ENCODE measurements at places on chromosomes 12 and 14. TPM values are rescaled to one million over a fixed set of nuclear protein-coding genes. Genes with fewer than 3 reads are reported as not detected.

DNA sequence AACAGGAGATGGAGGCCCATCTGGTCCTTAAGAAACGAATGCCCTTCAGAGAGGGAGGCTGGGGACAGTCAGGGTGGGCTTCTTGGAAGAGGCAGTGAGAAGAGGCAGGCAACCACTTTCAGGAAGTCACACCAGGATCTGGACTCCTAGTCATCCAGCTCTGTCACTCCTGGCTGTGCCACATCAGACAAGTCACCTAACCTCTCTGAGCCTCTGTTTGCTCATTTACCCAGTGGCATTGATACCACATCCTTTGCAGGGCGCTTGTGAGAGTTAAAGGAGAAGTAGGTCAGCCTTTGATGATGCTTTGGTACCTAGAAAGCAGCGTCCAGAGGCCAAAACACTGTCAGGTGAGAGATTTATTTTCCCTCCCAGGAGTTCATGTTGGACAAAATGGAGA lies 11.1 kb downstream of the CCDC197 start:
- H3K36me3 ChIP-seq, result no peaks in the 10 kb centered on the region
- no peaks in the 10 kb centered on the region for H3K27me3 ChIP-seq
- no peak for DNase-seq

DNA sequence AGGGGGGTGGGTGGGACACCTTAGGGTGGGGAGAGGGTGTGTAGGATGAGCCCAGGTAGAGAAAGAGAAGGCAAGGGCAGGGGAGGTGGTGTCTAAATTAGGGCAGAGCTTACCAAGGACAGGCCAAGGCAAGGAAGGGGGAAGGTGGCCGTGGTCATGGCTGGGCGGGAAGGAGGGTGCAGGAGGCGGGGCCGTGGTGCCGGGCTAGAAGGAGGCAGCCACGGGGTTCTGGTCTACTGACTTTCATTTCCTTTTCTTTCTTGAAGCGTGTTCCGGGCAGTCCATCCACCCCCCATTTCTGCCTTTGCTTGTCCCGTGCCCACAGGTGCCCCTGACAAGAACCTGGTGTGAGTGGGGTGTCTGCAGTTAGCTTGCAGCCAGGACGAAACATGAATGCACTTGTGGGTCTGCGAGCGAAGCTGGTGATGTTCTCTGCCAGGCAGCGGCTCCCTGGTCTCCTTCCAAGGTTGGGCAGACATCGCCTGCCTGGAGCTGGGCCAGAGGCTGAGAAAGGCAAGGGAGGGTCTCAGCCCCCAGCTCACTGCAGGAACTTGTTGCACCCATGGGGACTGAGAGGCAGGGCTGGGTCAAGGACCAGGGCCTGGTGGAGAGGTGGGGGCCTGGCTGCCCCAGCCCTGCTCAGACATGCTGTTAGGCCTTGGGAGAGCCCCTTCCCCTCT lies 58.2 kb downstream of the KIF26A start:
- no peak overlapping the region for H3K4me3 ChIP-seq
- no peaks in the 10 kb centered on the region for H3K36me3 ChIP-seq
- H3K27ac ChIP-seq, result no peak overlapping the region

- no peak overlapping the region for H3K4me3 ChIP-seq
- no peak overlapping the region for H3K27ac ChIP-seq
- H3K27me3 ChIP-seq, result no peaks in the 10 kb centered on the region
- DNase-seq, result no peak
- H3K4me1 ChIP-seq, result no peaks in the 10 kb centered on the region
These were observed 105.3 kb upstream of the FOXG1 start for GRCh38 chr14:28661171-28661772.

- H3K36me3 ChIP-seq, result no peaks in the 10 kb centered on the region
- DNase-seq, result peak; percentile 43
- H3K27me3 ChIP-seq, result no peaks in the 10 kb centered on the region
- no peak overlapping the region for H3K4me3 ChIP-seq
- H3K4me1 ChIP-seq, result no peaks in the 10 kb centered on the region
These were observed 202.8 kb upstream of the DIO3 start for GRCh38 chr14:101358320-101359125.

The IFNG-AS1 gene
- 0.54 TPM for total RNA-seq

Data from aorta (tissue), 5 donors.